ENCODE measurements at places on chromosomes 3 and 15.

DNA sequence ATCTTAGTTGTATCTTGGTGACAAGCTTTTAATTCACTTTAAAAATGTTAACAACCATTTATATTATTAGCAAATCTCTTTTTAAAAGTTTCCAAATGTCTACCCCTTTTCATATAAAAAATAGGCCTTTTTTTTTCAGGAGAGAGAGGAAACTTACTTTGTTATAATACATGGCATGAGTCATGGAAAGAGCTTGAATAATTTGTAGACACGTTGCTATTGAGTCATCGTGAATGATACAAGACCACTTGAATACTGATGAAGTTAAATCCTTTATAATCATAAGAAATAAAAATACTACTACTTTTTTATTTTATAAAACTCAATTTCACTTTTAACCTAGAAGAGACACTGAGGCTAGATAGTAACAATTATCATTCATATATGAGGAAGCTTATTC is 70.3 kb upstream of the BBX start:
- DNase-seq: no peak

- no peak for DNase-seq
Observed at GRCh38 chr15:66749841-66750575, 48.0 kb downstream of the SMAD6 start.

GRCh38 chr3:136883967-136884720 is 22.1 kb downstream of the NCK1 start:
- no peak for DNase-seq

GRCh38 chr15:96849271-96849900 is 518.9 kb downstream of the NR2F2 start:
- no peak for DNase-seq

DNA sequence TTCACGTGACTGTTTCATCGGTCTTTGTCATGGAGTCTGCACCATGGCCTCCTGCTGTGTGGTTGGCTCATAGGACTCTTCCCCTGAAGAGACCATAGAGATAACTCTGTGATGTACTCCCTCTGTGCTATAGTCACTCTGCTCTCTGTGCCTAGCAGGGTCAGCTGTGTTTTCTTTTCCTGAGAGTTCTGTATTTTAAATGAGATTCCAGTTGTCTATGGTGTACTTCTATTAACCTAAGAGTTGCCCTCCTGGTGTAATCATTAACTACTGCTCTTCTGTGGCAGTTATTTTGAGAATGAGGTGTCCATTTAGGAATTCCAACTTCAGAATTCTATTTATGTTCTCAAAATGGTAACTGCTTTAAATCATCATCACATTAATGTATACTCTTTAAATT is 114.5 kb upstream of the ARPP21 start:
- DNase-seq: no peak

DNA sequence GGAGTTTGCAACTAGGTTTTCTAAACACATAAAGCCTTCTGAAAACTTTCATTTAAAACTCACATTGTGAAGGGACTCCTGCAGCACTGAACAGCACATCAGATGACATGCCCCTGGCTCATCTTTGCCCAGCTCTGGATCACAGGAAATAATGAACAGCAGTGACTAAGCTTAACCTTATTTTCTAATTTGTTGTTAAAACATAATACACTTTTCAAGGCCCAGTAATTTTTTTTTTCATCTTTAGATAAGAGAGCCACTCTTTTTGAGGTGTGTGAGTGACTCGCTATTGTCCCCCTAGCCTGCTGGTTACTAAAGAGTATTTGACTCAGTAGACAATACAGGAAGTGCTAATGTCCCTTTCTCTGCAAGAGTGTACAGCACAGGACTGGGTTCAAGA is 204.0 kb downstream of the OSBPL10 start:
- DNase-seq: no peak

- no peak for DNase-seq
Observed at GRCh38 chr15:53833134-53833624, 73.7 kb upstream of the WDR72 start.

- DNase-seq: no peak
Observed at GRCh38 chr15:61404567-61404966, 175.5 kb upstream of the RORA start.

GRCh38 chr3:52403271-52403841 is 41.5 kb downstream of the SEMA3G start:
- no peak for DNase-seq

GRCh38 chr15:85044894-85045293 is 63.2 kb downstream of the PDE8A start:
- DNase-seq: no peak

DNA sequence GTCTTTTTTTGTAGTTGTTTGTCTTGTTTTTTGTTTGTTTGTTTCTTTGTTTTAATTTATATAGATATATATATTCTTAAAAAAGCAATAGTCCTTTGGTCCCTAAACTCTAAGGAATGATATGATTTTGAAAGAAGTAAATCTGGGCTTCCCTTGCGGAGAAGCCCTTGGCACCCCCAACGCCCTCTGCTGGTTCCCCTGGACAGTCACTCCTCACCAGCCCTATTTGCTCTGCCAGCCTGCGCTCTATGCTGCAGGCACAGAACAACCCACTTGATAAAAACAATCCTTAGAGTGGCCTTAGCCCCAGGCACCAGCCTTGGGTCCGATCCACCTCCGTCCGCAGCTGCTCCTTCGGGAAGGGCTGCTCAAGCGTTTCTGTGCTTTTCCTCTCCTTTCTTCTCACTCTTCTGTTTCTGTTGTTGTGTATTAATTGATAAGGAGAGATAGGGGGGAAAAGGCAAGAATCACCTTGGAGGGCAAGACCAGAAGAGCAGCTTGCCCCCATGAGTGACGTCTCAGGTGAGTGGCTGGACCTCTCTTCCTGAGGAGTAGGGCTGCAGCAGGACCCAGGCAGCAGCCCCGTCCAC is 13.7 kb upstream of the PARP6 start:
- peak; percentile 49 for DNase-seq

DNA sequence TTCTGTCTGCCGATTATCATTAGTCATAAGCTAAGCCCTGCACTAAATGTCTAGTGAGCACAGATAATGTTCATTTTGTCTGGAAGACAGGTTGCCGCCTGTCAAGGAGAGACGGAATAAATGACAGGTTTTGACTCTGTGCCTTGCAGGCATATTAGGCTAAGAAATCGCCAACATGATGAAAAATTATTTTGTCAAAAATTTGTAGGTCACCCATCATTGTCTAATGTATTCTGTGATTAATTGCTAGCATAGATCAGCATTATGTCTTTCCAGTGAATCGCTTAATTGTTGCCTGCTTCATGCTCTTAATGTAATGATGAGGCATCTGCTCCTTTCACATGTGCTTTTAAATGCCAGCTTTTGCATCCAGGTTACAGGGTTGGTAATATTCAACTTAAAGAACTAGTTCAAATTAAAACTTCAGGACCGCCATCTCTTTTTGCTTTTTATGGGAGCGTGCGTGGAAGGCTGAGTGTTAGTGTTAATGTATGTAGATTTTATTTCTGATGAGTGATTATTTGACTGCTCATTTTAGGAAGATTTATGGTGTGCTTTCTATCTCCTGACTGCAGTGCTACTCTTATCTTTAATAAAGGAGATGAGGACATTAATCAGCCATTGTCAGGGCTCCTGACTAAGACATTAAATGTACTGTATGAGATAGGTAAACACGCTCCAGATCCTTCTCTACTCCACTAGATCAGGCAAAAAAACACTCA is 120.8 kb upstream of the MEIS2 start:
- DNase-seq: no peak

GRCh38 chr3:48852151-48852550 is 4.5 kb upstream of the PRKAR2A start:
- DNase-seq: no peak

DNA sequence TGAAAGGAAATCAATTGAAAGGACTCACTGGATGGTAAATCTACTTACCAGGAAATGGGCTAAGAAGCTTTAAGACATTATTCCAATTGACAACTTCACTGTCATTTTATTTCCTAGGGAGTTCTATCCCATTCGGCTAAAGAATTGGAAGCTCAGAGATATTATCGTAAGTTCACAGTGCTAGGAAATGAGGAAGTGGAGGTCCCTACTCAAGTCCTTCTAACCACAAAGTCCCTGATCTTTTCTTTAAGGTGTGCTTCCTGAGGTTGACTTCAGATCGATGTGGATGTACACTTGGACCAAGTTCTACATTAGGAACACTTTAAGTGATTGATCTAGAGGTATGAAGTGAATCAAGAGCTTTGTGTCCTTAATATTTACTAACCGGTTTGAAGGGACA is 63.6 kb downstream of the MDFIC2 start:
- no peak for DNase-seq

GRCh38 chr15:45611305-45611704 is 23.5 kb upstream of the SQOR start:
- DNase-seq: no peak

GRCh38 chr3:172550347-172550943 is 27.2 kb upstream of the TNFSF10 start:
- DNase-seq: peak; percentile 86

DNA sequence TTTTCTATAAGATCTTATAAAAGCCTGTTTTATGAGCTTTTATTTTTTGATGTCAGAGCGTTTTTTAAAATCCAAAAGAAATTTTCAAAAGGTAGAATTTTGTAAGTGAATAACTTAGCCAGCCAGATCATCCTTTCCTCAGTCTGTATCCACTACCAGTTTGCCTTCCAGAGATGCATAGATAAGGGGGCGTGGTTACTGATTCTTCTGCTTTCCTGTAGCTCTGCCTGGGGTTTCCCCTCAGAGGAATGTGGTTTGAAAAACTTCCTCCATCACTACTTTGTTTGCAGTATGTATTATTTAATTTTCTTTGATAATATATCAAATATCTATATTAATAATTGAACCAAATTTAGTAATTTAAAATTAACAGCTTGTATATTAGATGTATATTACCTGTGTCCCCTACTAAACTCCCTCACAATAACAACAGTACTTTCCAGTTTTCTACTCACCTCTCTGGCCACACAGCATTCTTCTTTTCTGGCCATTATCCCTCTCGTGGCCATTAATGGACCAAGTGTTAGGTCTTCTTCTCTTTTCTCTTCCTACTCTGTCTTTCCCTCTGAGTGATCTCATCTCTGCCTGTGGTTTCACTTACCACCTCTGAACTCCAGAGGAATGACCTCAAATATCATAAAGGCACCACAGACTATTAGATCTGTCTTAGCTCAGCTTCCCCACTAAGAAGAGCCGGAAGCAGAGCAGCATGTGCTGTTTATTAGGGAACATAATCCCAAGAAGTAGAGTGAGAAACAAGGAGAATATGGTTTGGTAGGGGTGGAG is 239.7 kb downstream of the UBE2E2 start:
- no peak for DNase-seq

DNA sequence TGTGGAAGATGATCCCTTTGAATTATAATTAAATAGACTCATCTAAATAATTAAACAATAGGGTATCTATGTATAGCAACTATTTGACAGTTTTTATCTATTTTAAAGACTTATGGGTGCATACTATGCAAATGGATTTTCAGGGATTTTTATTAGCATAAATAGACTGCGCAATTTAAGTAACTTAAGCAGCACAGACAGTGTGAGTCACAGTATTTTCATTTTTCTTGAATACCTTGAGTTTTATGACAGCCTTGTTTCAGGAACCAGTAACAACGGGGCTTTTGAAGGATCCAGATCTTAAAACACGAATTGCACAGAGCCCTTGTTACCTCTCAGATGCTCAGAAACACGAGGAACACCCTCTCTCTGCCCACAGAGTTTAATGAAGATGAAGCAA is 175.5 kb upstream of the CD96 start:
- DNase-seq: no peak

- no peak for DNase-seq
Observed at GRCh38 chr3:102068327-102068726, 219.0 kb downstream of the NFKBIZ start.

- no peak for DNase-seq
Observed at GRCh38 chr3:10370429-10370828, 49.5 kb upstream of the SEC13 start.

- DNase-seq: no peak
Observed at GRCh38 chr3:14278799-14279625, 100.4 kb downstream of the LSM3 start.

GRCh38 chr3:13145826-13146642 is 72.8 kb upstream of the IQSEC1 start:
- no peak for DNase-seq

DNA sequence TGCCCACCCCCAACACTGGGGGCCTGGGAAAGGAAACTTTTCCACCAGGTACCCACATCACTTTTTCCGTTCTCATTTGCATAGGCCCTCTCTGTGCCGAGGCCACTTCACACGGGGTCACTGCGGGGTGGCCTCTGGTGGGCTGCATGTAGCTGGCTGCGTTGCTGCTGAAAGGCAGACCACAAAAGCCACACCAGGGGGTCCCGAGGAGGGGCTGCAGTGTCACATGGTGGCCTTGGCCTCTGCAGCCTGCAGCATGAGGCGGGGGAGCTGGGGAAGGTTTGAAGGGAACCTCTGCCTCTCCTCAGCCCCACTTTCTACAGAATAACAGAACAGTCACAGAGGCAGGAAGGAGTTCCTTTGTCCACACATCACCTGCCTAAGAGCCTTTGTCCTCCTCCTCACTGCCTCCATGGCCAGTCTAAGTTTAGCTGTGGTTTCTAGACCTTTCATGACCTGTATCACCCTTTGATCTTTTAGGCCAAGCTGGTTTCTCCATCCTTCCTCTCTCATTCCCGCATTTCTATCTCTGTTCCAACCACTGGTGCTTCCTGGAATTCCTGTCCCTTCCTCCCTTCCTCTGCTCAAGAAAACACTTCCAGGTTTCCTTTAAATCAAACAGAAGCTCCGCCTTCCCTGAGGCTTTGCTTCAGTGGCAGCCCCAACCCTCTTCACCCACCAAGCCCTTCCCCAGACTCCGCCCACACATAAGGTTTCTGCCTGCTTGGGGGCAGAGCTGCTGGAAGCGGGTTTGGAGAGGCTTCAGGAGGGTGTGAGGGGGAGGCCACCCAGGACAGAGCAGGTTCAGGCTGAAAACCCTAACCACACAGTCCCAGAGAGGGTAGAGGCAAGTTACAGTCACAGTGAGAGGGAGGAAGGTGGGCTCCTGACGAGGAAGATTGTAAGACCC is 150.7 kb upstream of the TLE3 start:
- no peak for DNase-seq

GRCh38 chr3:129046732-129047552 is 13.6 kb upstream of the GP9 start:
- no peak for DNase-seq

DNA sequence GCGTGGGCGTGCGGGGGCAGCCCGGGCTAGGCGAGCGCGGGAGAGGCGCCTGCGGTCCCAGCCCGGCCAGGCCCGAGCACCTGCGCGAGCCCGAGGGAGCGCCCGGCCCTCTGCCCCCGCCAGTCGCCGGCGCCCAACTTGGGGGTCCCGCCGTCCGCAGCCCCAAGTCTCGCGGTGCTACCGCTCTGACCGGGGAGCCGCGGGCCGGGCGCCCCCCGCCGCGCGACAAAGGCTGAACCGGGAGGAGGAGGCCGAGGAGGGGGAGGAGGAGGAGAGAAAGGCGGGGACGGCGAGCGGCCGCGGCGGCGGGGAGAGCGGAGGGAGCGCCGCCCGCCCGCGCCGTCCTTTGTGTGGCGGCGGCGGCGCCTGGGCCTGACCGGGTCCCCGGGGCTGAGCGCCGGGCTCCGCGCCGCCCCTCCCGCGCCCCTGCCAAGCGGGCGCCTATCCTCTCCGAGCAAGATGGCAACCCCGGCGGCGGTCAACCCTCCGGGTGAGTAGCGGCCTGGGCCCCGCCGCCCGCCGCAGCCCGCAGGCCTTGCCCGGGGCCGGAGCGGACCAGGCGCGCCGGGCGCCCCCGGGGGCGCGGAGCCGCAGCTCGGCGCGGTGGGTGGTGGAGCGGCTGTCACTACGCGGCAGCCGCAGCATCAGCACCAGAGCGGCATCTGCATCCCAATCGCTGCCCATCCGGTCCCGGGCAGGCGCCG is at the start of gene ARNT2:
Gene ARNT2 (plus strand): TSS at position 326 of the 704 bp plus-strand sequence. CDS start 134 bp downstream, at position 460.
- peak; percentile 8 for DNase-seq
